Stomach (tissue), 19 donors: ENCODE measurements at places on chromosomes 3 and 15.

- no peak for DNase-seq
These were observed 7.0 kb downstream of the FILIP1L start for GRCh38 chr3:100107221-100107814.

DNA sequence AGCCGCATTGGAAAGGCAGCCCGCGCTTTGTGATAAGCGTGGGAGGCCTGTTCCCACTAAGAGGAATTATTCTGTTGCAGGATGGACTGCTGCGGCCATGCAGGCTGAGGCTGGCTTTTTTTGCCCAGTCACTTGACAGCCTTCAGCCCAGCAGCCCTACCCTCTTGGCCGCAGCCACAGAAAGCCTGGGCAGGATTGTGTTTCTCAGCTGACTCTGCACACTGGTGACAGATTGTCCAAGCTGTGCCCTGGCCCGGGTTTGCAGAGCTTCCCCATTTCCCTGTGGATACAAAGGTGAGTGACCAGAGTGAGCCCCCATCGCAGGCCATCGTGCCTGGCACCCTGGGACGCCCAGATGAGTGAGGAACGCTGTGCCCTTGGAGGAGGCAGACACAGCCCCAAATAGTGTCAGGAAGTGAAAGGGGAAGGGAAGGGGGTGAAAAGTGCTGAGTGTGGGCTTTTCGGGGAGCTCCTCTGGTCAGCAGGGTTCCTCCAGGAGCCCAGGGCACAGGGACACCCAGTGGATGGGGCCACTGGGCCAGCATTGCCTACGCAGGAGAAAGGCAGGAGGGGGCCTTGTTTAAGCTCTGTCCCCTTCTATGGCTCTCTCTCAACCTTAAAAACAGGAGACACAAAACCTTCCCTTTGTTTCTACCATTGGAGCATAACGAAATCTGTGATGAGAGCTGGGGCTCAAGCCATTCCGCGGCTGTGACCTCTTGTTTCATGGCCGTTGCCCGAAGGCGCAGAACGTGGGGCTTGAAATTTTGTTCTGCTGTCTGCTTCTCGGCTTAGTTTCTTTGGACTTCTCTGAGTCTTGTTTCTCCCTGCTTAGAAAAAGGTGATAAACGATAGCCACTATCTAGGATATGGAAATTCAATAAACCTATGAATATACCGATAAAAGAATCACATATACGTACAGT, 91.5 kb upstream of the MEF2A start:
- DNase-seq = no peak

GRCh38 chr3:32994045-32994444, 42.6 kb downstream of the CCR4 start:
- no peak for DNase-seq

DNA sequence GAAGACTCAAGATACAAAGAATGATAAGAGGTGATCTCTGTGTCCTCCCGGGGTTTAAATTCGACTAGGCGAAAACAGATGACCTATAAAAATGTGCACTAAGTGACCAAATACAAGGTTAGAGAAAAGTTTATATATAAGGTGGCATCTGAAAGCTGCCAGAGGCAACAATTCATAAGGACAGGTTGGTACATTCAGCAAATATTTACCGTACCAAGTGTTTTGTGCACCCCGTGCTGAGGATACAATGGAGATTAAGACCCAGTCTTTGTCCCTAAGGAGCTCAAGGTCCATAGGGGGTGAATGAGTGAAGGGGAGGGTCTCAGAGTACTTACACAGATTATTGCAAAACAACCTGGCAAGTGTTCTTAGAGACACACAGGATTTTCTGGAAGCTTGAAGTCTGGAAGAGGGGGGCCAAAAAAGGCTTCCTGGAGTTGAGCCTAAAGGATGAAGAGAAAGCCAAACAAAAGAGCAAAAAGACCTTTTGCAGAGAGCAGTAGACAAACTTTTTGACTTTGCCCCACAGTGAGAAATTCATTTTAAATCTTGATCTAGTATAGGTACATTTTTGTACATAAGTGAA, 71.4 kb upstream of the LRIG1 start:
- DNase-seq = no peak

GRCh38 chr15:78492872-78493271, 14.5 kb upstream of the HYKK start:
- no peak for DNase-seq

DNA sequence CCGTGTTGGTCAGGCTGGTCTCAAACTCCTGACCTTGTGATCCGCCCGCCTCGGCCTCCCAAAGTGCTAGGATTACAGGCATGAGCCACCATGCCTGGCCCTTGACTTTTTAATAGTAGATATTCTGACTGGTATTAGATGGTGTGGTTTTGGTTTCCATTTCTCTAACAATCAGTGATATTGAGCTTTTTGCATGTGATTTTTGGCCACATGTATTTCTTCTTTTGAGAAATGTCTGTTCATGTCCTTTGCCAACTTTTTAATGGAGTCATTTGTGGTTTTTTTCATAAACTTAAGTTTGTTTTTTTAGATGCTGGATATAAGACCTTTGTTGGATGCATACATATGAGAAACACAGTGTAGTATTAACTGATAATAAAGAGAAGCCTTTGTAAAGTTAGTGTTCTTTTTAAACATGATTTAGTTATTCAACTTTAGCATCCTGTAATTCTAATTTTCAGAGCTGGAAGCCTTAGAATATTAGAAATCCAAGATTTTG, 280.8 kb downstream of the RBMS3 start:
- no peak for DNase-seq
